ENCODE measurements at places on chromosomes 4 and X.

- no peak for DNase-seq
Observed at GRCh38 chrX:143571521-143571920, 54.2 kb upstream of the SPANXN3 start.

DNA sequence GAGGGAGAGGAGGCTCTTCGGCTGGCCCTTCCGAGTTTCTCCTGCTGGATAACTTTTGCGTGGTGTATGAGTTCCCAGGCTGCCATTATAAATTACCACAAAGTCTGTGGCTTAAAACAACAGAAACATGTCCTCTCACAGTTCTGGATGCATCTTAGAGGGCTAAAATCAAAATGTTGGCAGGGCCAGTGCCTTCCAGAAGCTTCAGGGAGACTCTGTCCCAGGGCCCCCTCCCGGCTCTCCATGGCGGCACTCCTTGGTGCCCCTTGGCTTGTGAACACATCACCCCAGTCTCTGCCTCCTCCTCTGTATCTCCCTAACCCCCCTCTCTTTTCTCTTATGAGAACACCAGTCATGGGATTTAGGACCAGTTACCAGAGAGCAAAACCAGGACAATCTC, 23.3 kb upstream of the PPP2R2C start:
- no peak for DNase-seq

DNA sequence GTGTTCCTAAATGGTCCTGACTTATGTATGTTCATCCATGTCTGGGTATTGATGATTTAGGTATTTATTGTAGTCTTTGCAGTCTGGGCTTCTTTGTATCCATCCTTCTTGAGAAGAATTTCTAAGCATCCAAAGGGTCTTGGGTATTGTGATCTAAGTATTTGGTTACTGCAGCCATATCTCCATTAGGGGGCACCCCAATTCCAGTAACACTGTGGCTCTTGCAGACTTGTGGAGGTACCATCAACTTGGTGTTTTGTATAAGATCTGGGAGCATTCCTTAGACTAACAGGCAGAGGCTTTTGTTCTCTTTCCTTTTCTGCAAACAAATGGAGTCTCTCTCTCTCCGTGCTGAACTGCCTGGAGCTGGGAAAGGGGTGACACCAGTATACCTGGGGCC, 113.7 kb upstream of the NEXMIF start:
- DNase-seq = no peak

GRCh38 chrX:17323397-17323796, 51.6 kb upstream of the NHS start:
- DNase-seq = no peak

- no peak for DNase-seq
Observed at GRCh38 chr4:28654618-28655017, 1794.0 kb downstream of the STIM2 start.

DNA sequence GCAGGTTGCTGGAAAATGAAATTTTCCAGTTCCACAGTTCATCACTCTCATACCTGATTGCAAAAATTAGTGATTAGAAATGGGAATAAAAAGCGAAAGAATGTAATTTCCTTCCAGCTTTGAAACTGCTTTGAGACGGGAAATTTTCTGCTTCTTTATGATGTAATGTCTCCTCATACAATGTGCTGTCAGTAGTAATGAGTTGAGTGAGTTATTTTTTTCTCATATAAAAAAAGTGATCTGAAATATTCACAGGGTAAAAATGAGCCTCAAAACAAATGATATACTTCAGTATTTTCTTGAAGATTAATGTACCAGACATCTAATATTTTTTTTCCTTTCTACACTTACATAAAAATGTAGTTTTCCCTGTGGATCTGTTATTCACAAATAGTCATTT, 179.1 kb upstream of the FAT4 start:
- no peak for DNase-seq

DNA sequence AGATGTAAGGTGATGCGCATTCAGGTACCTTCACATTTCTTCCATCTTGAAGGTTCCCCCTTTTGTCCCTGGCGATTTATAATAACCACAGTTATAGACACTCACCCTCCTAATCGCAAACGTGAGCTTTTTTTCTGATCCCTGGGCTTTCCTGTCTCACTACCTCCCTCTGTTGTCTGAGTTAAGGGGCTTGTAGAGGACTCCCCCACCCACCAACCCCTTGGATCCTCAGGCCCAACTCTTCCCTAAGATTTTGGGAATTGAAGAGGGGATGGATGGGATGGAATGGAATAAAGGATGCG, 1.4 kb downstream of the CNKSR2 start:
- DNase-seq = no peak

All from AG09319 (cell line).